Stimulated activated CD4-positive, alpha-beta T cell treated with anti-CD3 and anti-CD28 coated beads, TNF-alpha, amount 100 ng/mL, for 1 hour (primary cell): ENCODE measurements at places on chromosomes 2 and 18.

DNA sequence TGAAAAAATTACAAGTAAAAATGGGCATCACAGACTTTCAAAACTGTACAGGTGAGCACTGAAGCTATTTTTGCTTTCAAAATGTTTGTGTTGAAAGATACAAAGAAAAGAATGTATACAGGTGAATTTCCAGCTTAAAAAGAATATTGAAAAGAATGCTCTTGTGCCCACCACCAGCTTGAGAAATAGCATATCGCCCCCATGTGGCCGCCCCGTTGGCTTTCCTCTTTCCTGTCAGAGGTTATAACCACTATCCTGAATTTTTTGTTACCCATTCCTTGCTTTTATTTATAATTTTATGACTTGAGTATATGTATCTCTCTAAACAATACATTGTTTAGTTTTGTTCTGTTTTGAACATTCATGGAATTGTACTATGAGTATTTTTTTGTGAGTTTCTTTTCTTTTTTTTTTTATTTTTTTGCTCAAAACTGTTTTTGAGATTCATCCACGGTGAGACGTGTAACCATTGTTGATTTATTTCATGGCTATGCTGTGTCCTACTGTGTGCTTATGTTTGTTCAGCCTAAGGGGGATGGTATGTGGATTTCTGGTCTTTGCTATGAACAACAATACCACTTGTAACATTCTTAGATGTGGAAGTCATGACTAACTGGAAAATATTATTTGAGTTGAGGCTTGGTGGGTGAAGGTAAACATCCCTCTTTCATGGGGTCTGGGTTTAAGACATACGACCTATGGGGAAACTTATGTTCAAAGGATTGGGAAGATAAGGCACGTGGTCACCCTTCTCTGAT, 11.6 kb downstream of the TRPM8 start:
- DNase-seq: no peak

DNA sequence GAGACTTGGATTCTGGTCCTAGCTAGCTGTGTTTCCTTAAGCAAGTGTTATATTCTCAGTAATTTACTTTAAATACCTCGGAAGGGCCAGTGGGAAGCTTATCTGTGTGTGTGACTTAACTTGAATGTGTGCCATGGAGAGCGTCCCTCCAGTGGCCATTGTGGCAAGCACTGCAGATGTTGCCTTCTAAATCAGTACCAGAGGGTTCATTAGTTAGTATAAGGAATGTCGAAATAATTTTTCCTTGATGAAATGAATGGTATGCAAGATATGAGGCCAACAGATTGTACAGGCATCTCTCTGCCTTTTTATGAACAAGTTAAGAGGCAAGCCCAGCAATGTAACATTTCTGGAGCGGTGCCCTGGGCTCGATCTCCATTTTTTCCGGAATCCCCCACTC, 52.0 kb downstream of the FBXO36 start:
- DNase-seq: no peak

- no peak for DNase-seq
Observed at GRCh38 chr2:70663411-70663810, 104.6 kb downstream of the ADD2 start.

GRCh38 chr2:195252018-195252417, 405.0 kb upstream of the SLC39A10 start:
- no peak for DNase-seq

DNA sequence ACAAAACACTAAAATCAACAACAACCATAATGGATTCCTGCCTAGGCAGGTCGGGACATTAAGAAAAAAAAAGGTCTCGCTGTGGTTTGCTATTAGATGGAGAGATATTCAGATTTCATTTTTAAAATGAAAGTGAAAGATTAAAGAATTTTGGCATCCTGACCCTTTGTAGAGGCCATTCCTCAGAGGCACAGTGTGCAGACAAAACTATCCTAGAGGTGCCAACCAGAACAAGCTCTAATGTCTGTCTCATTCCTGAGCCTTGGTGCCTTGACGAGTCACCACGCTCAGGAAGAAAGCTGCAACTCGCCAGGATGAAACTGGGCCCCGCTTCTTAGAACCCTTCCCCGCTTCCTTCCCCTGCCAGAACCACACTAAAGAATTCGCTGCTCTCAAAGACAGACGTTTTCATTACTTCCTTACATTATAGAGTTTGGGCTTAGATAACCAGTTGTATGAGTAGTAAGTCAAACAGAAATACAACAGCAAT, 156.0 kb downstream of the TGIF1 start:
- DNase-seq: no peak

- no peak for DNase-seq
Observed at GRCh38 chr18:76989647-76990190, 142.9 kb downstream of the MBP start.

DNA sequence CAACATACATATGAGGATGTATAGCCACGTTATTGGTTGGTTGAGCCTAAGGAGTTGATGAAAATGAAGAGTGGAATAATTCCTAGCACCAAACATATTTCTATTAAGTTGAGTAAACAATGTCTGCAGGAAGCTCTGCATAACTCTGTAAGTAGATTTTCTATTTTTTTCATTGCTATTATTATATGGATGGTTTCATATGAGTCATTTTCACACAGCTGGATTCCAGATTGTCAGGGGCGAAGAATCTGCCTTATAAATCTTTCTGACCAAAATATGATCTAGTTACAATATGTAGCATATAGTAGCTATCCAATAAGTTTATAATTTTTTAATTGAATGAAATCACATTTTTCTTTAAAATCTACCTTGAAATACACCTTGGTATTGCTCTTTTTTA, 468.0 kb upstream of the PKDCC start:
- no peak for DNase-seq

DNA sequence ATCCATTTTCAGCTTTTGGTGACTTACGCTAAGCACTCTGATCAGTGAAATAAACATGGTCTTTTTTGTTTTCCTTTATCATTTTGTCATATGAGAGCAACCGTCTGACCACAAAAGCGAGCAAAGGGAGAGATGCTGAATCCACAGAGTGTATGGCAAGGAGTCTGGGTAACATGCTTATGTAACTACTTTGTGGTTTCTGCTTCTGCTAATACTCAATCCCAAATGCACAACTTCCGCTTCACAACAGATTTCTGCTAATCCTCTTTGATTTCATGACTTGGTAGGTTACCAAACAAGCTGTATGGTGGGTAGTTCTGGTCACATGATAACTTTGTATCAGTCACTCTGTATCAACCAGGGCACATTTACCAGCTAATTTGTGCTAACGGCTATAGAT, 908.4 kb upstream of the CRIM1 start:
- DNase-seq: no peak

- DNase-seq: no peak
Observed at GRCh38 chr2:41903474-41904135, 144.2 kb upstream of the PKDCC start.

DNA sequence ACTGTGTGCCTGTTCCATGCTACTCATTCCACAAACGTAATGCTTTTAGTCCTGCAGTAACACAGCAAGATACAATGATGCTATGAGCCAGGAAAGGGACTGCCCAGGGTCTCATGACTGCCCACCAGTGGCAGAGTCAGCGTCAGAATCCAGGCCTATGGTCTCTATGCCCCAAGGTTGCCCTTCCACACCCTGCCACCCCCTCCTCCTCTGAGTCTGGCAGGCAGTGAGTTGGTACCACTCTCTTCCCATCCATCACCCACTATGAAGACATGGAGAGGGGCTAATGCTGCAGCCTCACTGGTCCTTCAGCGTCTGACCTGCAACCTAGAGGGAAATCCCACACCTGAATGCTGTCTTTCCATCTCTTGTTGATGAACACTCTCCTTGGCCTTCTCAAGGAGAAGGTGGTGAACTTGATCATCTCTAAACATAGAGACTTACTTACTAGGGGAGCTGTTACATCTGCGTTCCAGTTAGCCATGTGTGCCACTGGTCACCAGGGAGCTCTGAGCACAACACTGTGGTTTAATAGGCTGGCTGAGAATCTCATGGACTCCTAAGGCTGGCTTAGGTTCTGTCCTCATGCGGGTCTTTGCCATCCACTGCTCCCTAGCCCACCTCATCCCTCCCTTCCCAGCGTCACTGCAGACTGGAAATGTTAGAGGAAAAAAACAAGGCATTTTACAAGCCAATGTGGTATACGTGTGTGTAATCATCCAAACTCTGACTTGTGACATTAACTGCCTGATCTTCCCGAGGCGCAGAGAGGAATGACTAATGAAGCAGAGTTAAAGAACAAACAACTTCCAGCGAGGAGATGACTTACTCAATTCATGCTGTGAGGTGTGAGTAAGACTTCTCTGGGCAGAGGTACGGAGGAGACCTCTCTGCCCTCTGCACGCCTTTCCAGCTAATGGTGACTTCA, 28.8 kb downstream of the STEAP3 start:
- DNase-seq: no peak

GRCh38 chr2:178829981-178830380, 22.8 kb upstream of the TTN start:
- no peak for DNase-seq

GRCh38 chr18:33440060-33441043, at the start of gene CCDC178:
Gene CCDC178, minus strand, starts transcription at chr18:33440721. Its CDS starts 28,633 bp downstream, at chr18:33412088.
- no peak for DNase-seq

DNA sequence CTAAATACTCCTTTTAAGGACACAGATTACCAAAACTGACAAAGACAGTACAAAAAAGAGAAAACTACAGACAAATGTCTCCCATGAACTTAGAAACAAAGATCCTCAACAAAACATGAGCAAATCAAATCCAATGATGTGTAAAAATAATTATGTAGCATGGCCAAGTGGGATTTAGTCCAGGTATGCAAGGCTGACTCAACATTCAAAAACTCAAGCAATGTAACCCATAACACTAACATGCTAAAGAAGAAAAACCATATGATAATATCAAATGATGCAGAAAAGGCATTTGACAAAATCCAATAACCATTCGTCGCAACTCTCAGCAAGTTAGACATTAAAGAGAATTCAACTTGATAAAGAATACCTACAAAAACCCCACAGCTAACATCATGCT, 239.0 kb upstream of the KLHL29 start:
- DNase-seq: no peak

- no peak for DNase-seq
Observed at GRCh38 chr2:15421753-15422152, 139.4 kb downstream of the NBAS start.

DNA sequence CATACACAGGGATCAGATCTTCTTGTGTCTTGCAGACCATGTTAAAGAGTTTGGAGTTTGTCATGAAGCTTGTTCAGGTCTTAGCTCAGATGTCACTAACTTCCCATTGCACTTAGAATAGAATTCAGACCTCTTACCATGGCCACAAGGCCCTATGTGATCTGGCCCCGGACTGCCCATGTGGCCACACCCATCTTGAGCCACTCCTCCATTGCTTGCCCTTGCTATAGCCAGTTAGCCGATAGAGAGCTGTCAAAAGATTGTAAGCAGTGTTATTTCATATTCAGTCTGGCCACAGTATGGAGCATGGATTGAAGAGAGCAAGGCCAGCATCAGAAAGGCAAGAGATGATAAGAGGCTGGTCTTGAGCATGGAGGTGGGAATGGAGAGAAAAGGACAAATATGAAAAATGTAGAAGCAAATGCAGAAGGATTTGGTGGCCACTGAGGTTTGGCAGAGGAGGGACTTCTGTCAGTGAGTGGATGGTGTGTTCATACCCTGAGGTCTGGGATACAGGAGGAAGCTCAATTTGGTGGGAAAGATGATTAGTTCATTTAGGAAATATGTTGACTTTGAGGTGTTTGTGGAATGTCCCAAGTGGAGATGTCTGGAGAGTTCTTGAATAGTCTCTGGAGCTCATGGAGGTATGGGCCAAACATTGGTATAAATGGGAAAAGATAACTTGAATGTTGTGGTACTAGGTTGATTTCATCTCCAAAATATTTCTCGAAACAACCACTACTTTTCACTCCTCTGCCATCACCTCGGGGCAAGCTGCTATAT, 10.6 kb downstream of the DGUOK start:
- DNase-seq: no peak

GRCh38 chr18:80253871-80254492, 6.7 kb upstream of the PARD6G start:
- DNase-seq: no peak

DNA sequence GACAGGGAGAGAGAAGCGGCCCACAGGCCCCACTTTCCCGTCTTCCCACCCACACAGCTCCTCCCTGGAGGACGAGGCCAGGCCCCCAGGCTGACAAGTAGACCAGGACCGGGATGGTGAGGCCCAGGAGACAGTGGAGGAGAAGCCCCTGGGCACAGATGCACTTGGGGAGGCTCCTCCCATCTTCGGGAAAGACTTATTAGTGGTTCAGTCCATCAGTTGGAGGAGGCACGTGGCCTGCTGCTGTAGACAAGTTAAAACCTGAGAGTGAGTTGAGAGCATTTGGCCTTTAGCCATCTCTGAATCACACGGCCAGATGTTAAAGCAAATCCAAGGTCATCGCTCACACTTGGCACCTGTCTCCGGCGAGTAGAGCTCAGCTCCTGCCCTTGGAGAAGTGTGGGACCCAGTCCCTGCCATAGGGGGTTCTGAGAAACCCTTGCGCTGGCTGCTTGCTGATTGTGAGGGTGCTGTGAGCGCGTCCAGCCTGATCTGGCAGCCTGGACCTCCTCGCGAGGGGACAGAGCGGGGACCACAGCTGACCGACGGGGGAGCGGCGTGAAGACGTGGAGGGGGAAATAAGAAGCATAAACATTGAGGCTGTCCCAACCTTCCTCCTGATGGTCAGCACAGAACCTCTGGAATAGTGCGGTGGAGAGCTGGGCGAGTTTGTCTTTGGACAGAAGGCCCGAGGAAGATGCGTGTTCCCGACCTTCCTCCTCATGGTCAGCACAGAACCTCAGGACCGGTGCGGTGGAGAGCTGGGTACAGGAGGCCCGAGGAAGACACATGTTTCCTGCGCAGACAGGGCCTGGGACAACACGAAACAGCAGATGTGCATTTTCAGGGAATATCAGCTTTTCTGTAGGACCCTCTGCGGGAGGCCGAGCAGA, 24.7 kb upstream of the ALLC start:
- no peak for DNase-seq

- no peak for DNase-seq
Observed at GRCh38 chr18:48835119-48835518, 115.6 kb downstream of the SMAD7 start.

GRCh38 chr2:223811757-223812156, 25.6 kb downstream of the AP1S3 start:
- no peak for DNase-seq

DNA sequence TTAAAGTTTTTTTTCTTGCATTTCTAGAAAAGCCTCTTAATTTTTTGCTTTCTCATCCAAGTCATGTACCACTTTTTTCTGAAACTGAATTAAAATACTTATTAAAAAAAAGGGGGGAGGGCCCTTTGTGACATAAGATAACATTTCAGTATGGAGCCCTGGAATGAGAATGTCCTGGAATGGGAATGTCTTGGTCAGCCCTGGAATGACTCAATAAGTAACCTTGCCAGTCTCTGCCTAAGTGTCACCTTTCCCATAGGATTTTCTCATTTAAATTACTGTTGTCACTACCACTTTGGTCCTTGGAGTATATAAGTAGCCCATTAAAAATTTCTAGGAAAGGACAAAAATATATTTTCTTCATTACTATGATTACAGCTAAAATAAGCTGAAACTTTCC, 4.7 kb downstream of the UBXN2A start:
- DNase-seq: no peak
